ENCODE measurements at places on chromosomes 7 and 10. TPM values are rescaled to one million over a fixed set of nuclear protein-coding genes. Genes with fewer than 3 reads are reported as not detected.

DNA sequence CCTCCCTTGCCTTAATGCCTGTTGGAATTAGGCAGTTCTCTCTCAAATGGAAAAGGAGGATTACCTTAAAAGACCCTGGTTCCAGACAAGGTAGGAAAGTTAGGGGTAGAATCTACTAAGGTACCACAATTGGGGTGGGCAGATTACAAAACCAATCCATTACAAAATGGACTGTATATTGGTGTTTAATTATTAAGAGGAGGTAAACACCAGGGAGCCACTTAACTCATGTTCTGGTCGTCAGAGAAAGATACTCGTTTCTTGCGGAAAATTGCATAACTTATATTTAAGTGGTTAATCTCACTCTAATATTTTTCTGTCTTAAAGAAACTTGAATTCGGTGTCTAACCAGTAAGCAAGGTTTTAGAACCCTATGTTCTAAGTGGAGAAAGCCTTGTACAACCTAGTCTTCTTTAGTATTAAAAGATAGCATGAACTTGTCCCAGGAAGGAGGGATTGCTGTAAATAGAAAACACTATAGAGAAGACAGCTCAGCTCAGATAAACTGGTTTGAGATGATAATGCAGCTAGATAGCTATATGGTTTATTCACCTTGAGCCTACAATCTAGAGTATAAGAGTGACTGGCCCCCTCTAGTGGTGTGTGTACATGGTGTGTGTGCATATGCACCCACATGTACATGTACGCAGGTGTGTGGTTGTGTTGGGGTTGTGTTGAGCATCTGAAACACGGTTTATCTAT is 58.0 kb upstream of the STRIP2 start:
- peak; percentile 34 for DNase-seq
- H3K4me1 ChIP-seq = peaks cover 7% of the 10 kb centered on the region
- no peaks in the 10 kb centered on the region for H3K36me3 ChIP-seq
- H3K4me3 ChIP-seq = no peak overlapping the region
- H3K27me3 ChIP-seq = no peaks in the 10 kb centered on the region

- no peak overlapping the region for H3K4me3 ChIP-seq
- H3K27ac ChIP-seq = peak overlapping the region; percentile 52
- peaks cover 26% of the 10 kb centered on the region for H3K4me1 ChIP-seq
- no peaks in the 10 kb centered on the region for H3K27me3 ChIP-seq
- H3K36me3 ChIP-seq = no peaks in the 10 kb centered on the region
- peak; percentile 80 for DNase-seq
Measured at GRCh38 chr7:17593819-17594419, 295.5 kb downstream of the AHR start.

GRCh38 chr7:148458263-148458662 is 132.3 kb upstream of the C7orf33 start:
- no peak overlapping the region for H3K4me3 ChIP-seq
- H3K27me3 ChIP-seq = no peaks in the 10 kb centered on the region
- H3K27ac ChIP-seq = no peak overlapping the region
- no peak for DNase-seq
- no peaks in the 10 kb centered on the region for H3K4me1 ChIP-seq

The EMX2 gene
- total RNA-seq = not detected

GRCh38 chr7:17663061-17663675 is 277.1 kb downstream of the SNX13 start:
- peak; percentile 59 for DNase-seq
- peaks cover 24% of the 10 kb centered on the region for H3K4me1 ChIP-seq
- no peaks in the 10 kb centered on the region for H3K27me3 ChIP-seq
- no peaks in the 10 kb centered on the region for H3K36me3 ChIP-seq

- H3K4me1 ChIP-seq = peaks cover 18% of the 10 kb centered on the region
- no peak for DNase-seq
- H3K27me3 ChIP-seq = no peaks in the 10 kb centered on the region
- H3K36me3 ChIP-seq = peaks cover 99% of the 10 kb centered on the region
- no peak overlapping the region for H3K27ac ChIP-seq
Measured at GRCh38 chr7:48101352-48101751, 12.3 kb downstream of the UPP1 start.

Measured in SJSA1 (cell line).